ENCODE measurements at places on chromosomes 1 and 21.

DNA sequence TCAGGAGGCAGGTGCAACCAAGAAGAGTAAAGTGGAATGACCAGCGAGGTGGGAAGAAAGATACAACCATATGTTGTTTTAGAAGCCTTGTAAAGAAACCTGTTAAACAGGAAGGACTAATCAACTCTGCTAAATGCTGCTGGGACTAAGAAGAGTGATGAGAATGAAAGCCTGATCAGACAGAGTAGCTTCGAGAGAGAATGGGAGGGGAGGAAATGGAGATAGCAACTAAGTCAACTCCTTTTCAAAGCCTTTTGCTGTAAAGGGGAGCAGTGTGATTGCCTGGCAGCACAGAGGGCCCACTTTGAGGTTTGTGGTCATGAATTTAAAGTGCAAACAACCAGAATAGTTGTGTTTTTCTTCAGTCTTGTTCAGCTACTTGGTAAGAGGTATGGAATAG is 31.4 kb downstream of the SLC30A7 start:
- no peak for DNase-seq

DNA sequence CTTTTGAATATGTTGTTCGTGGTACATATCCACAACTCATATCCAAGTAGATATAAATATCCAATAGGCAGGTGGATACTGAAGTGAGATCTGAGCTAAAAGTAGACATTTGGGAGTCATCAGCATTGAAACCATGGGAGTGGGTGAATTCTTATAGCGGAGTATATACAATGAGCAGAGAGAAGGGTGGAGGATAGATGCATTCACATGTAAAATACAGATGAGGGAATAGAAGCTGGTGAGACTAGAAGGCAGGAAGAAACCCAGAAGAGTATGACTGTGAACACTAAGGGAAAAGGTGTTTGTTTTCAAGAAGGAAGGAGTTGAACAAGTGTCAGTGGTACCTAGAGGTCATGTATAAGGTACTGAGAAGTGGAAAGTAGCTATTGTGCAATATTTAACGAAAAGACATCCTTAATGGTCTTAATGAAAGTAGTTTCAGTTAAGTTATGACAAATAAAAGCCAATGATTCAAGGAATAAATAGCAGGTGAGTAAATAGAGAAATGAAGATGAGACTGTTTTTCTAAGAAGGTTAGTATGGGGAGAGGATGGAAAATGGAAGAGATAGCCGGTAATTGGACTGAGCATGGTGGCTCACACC is 181.6 kb upstream of the CACYBP start:
- DNase-seq, result no peak

- DNase-seq, result peak; percentile 92
These were observed 14.4 kb downstream of the CD58 start for GRCh38 chr1:116556289-116557006.

GRCh38 chr1:206506405-206507283 is 687 bp upstream of the RASSF5 start:
- DNase-seq, result peak; percentile 71

GRCh38 chr21:26055010-26055409 is 115.6 kb downstream of the APP start:
- DNase-seq, result no peak

DNA sequence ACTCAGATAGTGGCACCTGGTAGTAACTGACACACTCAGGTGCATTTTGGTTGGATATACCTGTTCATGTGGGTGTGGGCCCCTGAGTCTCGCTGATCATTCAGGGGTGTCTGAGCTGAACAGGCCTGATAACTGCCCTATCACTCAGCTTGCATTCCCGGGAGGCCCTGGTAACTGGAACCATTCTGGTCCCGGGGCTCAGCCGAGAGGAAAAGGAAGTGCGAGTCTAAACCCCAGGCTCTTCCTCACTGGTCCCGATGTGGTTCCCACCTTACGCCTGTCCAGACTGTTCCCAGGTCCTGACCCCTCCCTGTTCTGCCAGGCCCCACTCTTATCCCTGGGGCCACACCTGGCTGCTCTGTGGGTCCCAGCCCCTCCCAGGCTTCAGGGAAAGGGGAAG is 11.7 kb upstream of the CDK18 start:
- no peak for DNase-seq
